ENCODE measurements at places on chromosomes 13 and 19.

GRCh38 chr13:110498327-110498726, 63.2 kb downstream of the RAB20 start:
- no peak for DNase-seq

DNA sequence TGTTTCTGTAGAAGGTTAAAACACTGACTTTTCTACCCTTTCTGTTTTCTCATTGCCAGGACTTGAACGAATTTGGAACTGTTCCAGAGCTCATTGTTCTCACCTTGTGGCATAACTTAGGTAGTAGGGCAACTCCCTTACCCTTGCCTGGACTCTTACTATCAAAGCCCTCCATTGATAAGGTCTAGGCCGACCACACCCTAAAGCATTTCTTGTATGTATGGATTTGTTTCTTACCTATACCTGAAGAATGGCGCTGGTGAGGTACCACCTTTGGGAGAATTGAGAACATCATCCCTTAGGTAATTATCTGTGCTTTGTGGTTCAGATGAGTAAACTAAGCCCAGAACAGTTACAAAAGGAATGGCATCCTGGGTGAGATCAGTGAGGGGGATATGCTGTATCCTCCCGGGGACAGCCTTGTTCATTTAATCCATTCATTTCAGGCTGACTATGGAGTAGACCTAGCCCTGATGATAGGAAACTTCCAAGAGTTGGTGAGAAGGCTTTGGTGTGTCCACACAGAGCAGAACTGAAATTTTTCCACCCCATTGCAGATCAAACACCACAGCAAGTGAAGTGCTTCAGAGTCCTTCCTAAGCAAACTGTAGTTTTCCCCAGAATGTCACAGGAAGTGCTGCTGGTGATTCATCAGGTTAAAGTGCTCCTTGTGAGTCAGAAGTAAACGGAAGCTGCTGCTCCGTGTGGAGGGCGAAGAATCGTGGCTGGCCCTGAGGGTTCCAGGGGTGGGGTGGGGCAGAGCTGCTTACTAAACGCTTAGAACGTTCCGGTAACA, 113.0 kb downstream of the TEX26 start:
- peak; percentile 76 for DNase-seq

- DNase-seq = no peak
Measured at GRCh38 chr13:24110011-24110410, 50.5 kb upstream of the SPATA13 start.

DNA sequence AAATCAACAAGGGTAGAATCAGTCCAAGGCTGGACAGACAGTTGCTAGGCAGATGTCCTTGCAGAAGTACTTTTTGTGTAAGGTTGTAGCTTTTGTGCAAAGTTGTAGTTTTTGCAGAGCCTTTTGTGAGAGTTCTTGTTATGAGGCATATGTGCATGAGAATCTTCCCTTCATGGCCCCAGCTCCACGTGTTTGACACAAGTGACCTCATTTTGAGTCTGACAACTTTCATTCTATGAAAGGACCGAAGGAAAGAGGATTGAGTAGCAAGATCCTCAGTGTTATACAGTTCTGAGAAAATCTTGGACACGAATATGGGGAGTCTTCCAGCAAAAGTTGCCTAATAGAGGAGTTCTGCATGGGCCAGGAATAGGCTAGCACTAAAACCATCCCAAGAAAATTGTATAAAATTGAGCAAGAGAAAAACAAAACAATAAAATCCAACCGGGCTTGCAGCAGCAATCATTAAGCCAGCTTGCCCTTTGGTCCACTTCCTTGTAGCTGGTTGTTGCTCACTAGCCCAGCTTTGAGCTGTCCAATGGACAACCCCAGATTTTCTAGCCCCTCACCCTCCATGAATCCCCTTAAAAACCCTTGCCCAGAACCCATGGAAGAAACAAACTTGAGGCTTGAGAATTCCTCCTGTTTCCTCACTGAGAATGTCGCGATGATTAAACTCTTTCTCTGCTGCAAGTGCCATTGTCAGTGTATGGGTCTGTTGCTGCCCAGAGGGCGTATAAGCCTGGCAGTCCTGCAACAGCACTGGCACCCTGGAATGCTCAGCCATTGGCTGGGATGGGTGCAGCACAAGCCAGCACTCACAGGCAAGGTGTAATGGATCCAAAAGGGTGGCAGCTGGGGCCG, 6.5 kb downstream of the EPSTI1 start:
- DNase-seq = no peak

GRCh38 chr13:41563341-41563983, 106.1 kb downstream of the RGCC start:
- no peak for DNase-seq

- DNase-seq = no peak
Measured at GRCh38 chr13:110157718-110158117, 149.2 kb downstream of the COL4A1 start.

DNA sequence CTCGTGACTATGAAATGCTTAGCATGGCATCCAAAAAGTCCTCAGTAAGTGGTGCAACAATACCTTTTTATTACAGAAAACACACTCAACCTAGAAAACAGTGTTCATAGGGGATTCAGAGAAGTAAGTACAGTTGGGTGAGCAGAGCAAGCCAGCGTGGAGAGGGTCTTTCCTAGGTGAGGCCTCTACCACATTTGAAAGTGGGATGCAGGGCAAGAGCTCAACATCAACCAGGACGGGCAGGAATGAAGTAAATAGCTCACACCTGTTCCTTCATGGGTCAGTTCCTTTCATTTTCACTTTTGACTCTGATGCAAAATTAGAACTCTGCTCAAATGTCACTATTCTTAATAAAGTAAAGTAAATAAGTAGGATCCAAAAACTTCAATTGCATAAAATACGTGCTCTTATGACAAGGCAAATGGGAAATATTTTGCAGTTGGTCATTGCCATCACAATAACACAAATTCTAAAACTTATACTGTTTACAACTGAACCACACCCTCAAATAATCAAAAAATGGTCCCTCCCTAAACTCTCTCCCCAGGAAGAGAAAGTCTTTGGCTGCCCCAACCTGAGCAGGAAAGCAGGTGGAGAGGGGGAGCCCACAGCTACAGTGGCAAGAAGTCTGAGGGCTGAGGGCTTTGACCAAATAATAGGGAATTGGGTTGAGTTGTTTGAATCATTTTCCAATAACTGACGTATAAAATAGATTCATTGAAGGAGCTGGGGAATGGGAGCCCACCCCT, 20.2 kb downstream of the CHAMP1 start:
- DNase-seq = no peak

DNA sequence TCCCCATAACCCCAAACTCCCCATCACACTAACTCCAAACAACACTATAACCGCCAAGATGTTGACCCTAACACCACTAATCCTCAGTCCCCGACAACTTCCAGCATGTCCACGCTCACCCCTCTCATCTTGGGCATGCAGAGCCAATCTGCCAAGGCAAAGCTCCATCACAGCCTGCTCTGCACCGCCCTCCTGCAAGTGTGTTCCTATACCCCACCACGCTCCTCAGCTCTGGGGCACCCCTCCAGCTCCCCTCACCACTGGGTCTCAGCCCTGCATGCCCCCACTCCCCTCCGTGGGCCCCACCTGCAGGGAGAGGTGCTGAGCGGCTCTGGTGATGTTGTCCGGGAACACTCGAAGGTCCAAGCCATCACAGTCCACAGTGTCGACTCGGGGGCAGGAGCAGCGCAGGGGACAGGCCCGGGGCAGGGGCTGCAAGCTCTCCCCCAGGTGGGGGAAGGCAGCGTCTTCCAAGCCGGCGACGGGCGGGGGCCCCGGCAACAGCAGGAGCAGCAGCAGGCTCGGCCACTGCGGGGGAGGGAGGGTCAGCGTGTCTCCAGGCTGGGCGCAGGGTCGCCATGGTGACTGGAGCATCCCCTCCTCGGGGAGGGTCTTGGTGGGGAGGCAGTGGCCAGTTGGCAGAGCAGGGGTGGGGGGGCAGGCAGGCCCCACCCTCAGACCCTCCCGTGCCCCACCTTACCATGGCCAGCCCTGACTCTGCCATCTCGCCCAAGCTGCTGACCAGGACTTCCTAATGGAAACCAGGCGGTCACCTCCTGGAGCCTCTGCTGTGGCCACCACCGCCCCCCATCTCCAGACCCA, 527 bp downstream of the PODNL1 start:
- no peak for DNase-seq

- no peak for DNase-seq
Measured at GRCh38 chr13:90498096-90498495, 849.4 kb upstream of the MIR17HG start.

DNA sequence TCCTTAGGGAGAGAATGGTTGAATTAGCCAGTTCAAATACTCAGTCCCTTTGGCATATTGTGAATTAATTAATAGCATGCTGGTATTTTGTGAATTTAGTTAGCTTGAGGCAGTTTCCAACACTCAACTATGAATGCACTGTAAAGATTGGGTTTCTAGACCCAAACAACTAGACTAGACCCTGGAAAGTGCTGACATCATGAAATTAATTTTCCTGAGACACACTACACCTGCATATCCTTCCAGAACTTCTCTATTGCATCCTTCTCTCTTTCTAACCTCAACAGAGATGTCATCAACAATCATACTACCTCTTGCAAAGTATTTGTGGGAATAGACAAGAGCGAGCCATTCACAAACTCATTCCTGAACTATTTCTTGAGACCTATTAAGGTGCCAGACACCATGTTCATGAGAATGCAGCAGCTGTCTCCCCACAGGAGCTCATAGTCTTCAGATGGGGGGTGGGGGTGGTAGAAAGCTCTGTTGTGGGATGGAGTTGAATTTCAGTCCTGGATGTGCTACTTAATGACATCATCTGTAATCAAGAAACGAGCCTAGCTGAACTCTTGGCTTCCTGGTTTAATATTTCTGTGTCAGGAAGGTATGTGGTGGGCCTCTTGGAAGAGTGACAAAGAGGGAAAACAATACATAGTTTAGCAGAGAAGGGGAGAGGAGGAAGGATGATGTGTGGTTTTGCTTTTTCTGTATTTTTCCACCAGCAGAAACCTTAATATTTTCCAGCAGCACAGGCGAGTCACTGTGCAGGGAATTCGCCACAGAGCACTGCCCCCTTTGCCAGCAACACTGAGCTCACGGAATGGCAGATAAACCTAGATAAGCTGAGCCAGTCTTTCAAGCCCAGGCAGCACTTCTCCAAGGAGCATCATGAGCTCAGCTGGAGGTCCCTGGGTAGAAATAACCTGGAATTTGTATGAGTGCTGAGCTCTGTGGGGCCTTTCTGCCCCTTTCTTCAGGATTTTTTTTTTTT, 53.1 kb upstream of the CYSLTR2 start:
- no peak for DNase-seq

DNA sequence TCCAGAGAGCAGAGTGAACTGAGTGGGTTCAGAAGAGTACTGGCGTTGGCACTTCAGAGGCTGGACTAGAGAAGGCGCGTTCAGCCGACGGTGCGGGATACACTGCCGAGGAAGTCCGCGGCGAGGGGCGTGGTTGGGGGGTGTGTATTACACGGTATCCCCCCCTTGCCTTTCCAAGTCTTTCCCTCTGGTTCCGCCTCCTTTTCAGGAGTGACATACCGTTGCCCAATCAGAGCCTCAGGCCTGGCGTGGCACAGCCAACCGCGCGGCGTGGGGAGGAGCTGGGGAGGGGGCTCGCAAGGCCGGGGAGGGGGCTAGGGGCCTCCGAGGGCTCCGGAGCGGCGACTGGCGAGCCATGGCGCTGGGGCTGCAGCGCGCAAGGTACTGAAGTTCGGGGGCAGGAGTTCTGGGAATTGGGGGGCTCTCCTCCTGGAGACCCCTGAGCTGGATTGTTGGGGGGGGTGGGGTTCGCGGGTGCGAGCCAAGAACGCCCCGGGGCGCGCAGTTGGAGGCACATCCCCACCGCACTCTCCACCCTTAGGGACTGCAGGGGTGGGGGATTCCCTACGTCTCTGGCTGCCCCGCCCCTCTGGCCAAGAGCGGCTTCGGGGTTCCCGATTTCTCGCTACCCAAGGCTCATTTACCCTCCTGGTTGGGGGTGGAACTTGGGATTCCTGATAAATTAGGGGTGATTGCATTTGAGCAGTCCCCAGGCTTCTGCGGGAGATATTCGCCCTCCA, at the start of gene HIF3A:
TSS of gene HIF3A (plus strand) at position 321 of the 740 bp plus-strand sequence. CDS start at position 356, 35 bp downstream.
- no peak for DNase-seq

- DNase-seq = no peak
Measured at GRCh38 chr13:91622778-91623550, 224.5 kb downstream of the GPC5 start.

DNA sequence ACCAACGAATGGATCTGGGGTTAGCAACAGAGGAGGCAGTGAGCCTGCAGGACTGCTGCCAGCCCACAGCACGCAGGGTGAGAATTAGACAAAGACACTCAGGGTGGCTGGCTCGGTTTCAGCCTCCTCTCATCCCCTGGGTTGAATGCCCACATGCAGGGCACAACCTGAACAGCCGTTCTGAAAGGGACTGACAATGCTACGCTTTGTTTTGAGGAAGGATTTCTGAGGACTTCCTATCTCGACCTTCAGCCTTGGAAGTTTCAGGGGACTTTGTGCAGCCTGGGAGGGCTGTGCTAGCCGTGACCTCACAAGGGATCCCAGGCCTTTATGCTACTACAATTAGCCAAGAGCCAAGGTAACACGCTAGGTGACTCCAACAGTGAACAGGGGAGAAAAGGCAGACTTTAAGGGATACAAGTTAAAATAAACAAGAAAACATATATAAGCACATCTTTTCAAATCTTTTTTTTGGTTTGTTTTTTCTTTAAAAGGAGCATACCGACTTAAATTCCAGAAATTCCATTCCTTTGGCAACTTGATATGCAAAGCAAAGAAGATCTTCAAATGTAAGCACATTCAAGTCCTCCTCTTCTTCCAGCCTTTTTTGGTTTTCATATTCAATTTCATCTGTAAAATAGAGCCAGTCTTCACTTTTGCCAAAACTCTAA, 34.5 kb upstream of the URAD start:
- DNase-seq = no peak

Measured in stimulated activated CD4-positive, alpha-beta T cell treated with anti-CD3 and anti-CD28 coated beads, Interleukin-4, amount 100 ng/mL, for 1 hour (primary cell).